Suprapubic skin (tissue), 4 donors: ENCODE measurements at places on chromosomes 13 and 19.
A peak's percentile ranks its signal among the peaks of the same experiment; 100 is the strongest.

GRCh38 chr19:16571822-16572331, 338 bp downstream of the SLC35E1 start:
- DNase-seq, result no peak

DNA sequence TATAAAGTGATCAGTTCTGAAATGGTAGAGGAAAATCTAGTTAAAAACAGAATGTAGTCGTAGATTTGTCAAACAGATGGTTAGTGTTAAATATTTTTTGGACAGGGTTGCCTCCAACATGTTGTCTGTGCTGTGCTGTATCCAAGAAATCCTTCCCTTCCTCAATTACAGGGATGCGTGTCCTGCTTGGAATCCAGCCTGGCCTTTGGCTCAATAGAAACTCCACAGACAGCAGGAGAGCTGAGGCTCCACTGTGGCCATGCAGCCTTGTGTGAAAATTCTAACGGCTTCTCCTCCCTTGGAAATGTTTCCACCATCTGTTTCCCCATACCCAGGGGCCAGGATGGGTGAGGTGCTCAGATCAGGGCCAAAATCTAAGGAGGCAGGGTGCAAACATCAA, 67.7 kb upstream of the USP29 start:
- no peak for DNase-seq

DNA sequence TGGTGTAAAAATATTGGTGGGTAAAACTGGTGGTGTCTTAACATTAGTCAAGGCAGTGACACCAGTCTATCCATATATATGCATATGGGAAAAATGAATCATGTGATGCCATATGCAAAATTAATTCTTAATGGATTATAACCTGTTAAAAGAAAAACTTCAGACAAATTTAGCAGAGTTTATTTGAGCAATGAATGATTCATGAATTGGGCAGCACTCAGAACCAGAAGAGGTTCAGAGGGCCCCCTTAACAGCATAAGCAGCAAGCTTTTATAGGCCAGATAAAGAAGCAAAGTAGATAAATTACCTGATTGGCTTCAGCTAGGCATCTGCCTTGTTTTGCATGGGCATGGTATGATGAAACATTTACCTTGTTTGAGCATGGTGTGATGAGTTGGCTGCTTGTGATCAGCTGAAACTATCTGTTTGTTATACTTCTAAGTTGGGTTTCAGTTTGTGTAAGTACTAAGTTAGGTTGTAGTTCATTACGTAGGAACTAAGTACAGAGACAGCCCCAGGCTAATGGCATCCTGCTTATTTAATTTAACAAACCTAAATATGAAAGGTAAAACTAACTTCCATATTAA, 66.6 kb downstream of the DNAJC15 start:
- no peak for DNase-seq

DNA sequence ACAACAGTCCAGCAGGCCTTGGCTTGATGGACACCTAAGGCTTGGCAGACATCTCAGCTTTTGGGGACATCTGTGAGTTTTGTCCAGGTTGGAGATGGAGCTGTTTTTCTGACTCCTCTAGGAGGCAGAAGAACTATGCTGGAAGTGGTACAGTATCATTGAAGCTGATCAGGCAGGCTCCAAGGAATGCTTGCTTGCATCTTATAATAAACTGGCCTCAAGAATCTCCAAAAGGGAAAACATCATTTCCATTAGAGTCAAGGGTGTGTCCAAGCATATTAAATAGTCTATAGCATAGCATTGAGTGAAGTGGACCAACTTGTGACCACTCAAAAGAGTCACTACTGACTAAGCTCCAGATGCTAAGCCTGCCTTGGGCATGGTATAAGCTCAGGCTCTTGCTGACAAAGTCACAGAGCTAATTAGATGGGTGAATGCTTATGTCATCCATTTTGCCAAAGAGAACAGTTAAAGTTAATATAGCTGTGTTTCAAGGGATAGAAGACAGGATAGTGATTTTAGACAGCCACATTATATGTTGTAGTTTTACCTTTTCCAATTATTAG, 216.0 kb downstream of the DNAJC15 start:
- no peak for DNase-seq

- DNase-seq, result no peak
Observed at GRCh38 chr19:9850235-9850959, 15.3 kb downstream of the PIN1 start.

- peak; percentile 90 for DNase-seq
Observed at GRCh38 chr19:15248648-15249527, 16.6 kb upstream of the EPHX3 start.

GRCh38 chr13:94880463-94880862, 168.1 kb upstream of the SOX21 start:
- no peak for DNase-seq

GRCh38 chr19:43563816-43564457, 11.4 kb downstream of the XRCC1 start:
- DNase-seq, result no peak

GRCh38 chr13:77696006-77696878, 1.2 kb upstream of the SLAIN1 start:
- no peak for DNase-seq

- DNase-seq, result no peak
Observed at GRCh38 chr13:44050450-44051063, 170.9 kb downstream of the LACC1 start.

DNA sequence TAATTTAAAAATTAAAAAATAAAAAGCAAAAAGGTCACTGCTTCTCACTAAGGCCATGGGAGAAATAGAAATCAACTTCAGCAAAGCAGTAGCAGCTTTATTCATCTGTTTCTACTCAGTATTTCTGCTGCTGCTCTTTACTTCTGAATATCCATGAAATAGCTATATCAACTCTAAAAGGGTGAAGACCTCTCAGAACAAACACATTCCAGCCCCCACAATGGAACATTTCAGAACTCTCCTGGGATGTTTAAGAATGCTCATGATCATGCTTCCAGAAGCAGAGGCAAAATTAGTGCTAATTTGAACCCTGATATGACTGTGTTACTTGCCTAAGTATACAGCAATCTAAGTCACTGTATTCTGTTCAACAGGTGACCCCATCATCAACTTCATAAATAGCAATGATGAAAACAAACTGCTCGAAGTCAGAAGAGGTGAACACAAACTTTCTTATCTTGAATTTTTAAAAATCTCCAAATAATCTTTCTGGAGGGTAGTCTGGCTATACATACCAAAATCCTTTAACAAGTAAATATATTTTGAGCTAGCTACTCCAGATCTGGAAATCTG, 29.6 kb upstream of the DOCK9 start:
- no peak for DNase-seq

GRCh38 chr13:106865716-106866440, 297.9 kb upstream of the ARGLU1 start:
- no peak for DNase-seq

DNA sequence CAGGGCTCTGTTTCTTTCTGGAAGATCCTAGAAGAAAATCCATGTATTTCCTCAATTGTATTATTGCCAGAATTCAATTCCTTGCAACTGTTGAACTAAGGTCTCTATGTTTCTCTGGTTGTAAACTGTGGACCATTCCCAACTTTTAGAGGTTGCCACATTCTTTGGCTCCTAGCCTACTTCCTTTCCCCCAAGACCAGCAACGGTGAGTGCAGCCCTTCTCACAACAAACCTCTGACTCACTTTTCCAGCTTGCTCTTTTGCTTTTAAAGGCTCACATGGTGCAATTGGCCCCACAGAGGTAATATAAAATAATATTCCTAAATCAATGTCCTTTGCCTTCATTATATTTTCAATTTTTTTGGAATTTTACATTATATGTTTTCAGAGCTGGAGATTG, 371.3 kb downstream of the SLITRK5 start:
- no peak for DNase-seq

GRCh38 chr19:46753420-46754155, 7.3 kb upstream of the STRN4 start:
- DNase-seq, result no peak

DNA sequence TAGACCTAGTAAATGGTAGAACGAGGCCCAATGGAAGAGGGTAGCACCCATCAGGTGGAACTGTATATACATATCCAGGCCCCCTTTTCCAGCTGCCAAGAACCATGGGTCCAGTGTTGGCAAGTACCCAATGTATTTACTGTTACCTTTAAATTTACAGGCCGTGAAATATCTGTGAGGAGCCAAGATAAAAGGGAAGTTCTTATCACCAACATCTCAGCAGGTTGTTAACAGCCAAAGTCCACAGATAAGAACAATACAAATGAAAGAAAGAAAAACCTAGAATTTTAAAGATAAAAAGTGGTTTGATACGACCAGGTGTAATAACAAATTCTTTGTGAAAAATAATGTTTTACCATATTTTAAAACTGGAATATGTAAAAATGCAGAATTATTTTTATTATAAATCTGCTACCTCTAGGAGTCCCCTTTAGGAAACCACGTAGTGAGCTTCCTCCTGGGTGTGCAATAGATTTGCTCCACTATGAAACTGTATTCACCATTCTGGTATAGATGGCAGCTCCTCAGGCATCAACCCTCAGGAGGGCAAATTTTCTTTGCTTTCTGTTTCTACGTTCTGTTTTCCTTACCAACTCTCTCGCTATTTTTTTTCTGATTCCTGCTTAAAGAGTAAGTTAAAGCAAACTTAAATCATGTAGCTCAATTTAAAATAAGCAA, 292.2 kb upstream of the SLC10A2 start:
- DNase-seq, result no peak

DNA sequence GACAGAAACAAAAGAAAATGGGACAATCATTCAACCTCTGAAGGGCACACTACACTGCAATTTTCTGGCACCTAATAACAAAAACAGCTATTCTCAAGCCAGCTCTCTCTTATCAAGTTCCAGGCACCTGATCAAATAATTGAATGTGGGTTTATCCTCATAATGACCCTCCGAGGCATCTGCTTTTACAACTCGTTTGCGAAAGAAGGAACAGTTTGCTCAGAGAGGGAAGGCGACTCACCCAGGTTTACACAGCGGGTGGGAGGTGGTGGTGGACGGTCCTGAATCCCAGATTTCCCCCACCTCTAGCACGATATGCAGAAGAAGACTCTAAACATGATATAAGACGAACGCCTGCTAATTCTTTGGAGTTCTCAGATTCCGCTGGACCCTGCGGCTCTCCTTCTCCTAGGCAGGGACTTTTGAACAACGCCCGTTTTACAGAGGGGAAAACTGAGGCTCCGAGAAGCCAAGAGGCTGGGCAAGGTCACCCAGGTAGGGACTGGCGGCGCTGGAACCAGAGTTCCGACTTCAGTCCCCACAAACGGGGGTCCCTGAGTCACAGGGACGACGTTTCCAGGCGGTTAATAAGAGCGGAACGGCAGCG, 641 bp downstream of the SGTA start:
- no peak for DNase-seq

DNA sequence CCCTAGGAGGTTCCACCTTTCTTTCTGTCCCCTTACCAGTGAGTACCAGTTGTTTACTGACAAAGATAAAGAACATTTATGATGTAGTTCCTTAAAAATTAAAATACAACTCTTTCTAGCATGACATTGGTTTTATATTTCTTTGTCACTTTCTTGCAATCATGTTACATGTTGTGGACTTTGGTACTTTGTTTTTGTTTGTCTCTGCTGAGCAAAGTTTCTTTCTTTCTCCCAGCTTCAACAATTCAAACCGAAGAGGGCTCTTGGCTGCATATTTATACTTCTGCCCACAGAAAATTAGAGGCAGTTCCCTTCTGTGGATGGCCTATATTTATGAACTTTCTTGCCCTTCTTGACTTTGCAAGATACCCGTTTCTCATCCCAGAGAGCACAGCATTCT, 201.2 kb downstream of the MTUS2 start:
- DNase-seq, result no peak

DNA sequence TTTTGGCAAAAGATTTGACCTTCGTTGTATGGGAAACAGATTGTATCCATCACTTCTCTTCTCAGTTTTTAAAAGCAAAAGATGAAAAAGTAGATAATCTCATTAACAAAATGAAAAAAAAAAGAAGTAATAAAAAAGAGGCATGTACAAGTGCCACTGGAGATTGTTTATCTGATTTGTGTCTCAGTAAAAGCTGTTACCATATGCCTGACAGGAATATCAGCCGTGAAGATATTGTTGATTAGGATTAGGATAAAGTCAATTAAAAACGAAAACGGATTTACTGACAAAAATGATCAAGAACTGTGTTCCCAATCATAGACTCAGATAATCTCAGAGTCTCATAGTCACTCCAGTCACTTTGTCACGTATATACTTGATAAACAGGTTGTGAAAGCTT, 842.1 kb upstream of the SLC10A2 start:
- DNase-seq, result no peak

- DNase-seq, result no peak
Observed at GRCh38 chr13:34417896-34418295, 524.2 kb upstream of the NBEA start.

GRCh38 chr19:8113017-8113416, 36.4 kb downstream of the FBN3 start:
- no peak for DNase-seq

DNA sequence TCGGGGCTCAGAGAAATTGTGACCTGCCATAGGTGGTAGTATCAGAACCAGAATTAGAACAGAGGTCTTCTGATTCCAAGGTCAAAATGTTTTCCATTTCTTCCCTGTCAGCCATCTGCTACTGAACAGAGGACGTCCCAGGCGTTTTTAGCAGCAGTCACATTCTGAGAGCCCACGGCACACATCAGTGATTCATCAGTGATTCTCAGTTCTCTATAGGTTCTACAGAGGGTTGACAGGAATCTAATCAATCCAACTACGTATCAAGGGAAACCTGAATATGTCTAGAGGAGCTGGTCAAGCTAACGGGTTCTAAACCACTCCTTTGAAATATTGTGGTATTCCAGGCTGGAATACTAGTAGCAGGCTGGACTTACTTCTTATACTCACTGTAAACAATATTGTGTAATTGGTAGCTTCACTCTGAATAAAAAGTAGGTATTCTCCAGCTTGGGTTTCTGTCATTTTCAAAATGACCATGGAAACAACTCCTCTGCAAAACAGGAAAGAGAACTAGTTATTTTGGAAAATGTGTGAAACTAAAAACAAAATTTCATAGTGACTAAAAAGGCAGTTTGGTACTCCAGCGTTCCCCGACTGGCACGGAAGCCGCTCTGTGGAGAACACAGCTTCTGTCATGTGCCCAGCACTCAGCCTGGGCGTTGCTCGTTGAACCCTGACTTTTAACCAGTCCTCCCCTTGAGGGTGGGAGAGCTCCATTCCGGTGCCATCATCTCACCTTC, 43.2 kb downstream of the FLT3 start:
- no peak for DNase-seq

DNA sequence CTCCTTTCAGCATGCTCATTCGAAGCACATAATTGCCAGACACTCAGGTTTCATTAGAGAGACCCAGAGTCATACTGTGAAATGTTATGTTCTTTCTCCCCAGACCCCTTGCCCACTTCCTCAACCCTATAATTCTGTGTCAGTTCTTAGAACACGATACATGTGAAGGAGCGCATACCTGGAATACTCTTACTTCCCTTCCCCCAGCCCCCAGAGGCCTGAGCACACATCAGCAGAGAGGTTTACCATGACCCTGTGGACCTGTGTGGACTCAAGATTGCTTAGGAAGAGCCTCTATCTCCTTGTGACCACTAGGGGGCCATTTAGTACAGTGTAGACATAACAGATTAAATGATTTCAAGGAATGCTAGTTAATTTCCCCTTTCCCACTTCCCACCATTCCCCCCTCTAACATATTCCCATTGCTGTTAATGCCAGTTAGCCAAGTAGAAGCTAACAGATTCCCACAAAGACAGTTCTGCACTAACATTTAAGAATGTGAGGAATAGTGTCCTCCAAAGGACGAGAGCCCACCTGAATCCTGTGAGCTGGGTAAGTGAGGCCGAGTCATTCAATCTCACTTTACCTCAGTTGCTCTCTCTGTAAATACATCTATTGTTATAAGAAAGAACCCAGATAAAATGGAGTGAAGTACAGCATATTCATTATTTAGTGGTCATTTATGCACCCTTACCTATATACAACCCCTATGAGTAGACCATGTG, 154.2 kb upstream of the MAB21L1 start:
- DNase-seq, result no peak
